ENCODE measurements at places on chromosomes 1 and 21. TPM values are rescaled to one million over a fixed set of nuclear protein-coding genes. Genes with fewer than 3 reads are reported as not detected.

- DNase-seq: no peak
Observed at GRCh38 chr1:155044365-155044764, 6.8 kb upstream of the ADAM15 start.

DNA sequence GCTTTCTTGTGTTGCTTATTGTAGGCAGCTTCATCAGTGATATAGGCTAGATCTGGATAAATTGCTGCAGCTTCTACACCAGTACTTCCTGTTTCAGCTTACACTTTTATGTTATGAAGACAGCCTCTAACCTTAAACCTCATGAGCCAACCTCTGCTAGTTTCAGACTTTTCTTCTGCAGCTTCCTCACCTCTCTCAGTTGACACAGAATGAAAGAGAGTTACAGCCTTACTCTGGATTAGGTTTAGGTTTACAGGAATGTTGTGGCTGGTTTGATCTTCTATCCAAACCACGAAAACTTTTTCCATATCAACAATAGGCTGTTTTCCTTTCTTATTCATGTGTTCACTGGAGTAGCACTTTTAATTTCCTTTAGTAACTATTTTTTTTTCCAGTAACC, 76.9 kb upstream of the RNPC3 start:
- DNase-seq: no peak

Gene SPRR2F
- total RNA-seq: not detected

Gene ESRRG
- total RNA-seq: 0.29 TPM

GRCh38 chr1:47189844-47190508, at the start of gene PDZK1IP1:
Gene PDZK1IP1, minus strand, starts transcription at chr1:47190036. Its CDS starts 104 bp downstream, at chr1:47189932.
- peak; percentile 72 for DNase-seq

Gene OR2T2
- total RNA-seq: 0.21 TPM

GRCh38 chr1:221683681-221684080, 58.2 kb downstream of the DUSP10 start:
- no peak for DNase-seq

Gene PLEKHA6
- 7.4 TPM for total RNA-seq

- no peak for DNase-seq
Observed at GRCh38 chr1:67060811-67061218, 6.9 kb upstream of the SLC35D1 start.

DNA sequence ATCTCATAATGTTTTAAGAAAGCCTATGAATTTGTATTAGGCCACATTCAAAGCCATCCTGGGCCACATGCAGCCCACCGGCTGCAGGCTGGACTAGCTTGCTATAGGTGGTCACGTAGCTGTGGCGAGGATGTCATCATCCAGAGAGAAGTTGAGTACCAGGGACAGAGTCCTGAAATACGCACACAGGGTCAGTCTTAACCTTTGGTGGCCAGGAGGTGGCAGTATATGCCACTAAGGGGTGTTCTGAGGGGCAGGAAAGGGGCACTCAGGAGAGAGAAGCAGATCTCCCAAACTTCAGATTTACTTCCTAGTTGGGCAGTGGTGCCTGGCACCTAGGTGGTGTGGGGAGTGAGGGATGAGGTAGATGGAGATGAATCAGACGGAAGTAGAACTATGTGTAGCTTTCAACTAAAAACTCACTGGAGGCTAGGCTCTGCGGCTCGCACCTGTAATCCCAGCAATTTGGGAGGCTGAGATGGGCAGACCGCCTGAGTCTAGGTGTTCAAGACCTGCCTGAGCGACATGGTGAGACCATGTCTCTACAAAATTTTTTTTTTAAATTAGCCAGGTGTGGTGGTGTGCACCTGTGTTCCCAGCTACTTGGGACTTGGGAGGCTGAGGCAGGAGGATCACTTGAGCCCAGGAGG, 16.3 kb upstream of the CDK18 start:
- DNase-seq: peak; percentile 53

- DNase-seq: no peak
Observed at GRCh38 chr1:160471253-160471652, 51.8 kb downstream of the SLAMF6 start.

DNA sequence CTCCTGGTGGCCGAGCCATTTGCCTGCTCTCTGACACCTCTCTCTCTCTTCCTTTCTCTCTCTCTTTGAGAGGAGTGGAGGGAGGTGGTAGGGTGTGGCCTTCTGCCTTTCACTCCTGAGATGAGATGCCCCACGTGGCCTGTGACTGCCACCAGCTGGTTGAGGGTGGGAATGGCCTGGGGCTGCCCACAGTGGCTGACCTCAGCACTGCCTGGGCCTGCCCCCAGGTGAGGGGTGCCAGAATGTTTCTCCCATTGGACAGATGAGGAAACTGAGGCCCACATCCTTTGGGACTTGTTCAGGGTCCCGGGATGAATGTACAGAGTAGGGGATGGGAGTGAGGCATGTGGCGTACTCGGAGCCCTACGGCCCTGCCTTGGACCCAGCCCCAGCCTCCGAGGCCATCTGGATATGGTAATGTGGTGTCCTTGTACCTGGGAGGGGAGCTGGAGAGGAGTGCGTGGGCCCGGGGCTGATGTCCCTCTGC, 12.7 kb upstream of the C1orf167 start:
- no peak for DNase-seq

DNA sequence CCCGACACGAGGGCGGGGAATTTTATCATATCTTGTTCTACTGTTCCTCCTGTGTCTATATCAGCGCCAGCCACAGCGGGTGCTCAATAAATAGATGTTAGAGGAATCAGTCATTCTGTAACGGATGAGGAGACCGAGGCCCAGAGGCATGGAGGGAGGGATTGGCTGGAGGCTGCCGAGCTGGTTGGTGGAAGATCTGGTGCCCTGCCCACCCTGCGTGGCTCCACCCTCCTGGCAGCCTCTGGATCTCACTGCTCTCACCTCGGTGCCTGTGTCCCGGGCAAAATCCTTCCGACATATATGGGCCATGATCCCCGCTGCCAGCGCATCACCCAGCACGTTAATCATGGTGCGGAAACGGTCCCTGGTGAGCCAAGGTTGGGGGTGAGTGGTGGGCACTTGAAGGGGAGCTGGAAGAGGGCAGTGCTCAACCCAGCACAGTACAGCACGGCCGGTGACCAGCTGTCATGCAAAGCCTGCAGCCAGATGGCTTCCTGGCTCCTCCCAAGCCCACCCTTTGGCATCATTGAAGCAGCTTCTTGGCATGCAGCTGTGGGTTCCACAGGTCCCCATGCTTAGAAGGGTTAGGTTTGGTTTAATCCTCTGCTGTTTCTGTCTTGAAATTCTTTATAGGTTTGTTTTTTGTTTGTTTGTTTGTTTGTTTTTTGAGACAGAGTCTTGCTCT, 26.7 kb downstream of the PODN start:
- no peak for DNase-seq

Gene PDE9A
- 0.59 TPM for total RNA-seq

- DNase-seq: no peak
Observed at GRCh38 chr1:223144431-223144830, 1.4 kb upstream of the TLR5 start.

DNA sequence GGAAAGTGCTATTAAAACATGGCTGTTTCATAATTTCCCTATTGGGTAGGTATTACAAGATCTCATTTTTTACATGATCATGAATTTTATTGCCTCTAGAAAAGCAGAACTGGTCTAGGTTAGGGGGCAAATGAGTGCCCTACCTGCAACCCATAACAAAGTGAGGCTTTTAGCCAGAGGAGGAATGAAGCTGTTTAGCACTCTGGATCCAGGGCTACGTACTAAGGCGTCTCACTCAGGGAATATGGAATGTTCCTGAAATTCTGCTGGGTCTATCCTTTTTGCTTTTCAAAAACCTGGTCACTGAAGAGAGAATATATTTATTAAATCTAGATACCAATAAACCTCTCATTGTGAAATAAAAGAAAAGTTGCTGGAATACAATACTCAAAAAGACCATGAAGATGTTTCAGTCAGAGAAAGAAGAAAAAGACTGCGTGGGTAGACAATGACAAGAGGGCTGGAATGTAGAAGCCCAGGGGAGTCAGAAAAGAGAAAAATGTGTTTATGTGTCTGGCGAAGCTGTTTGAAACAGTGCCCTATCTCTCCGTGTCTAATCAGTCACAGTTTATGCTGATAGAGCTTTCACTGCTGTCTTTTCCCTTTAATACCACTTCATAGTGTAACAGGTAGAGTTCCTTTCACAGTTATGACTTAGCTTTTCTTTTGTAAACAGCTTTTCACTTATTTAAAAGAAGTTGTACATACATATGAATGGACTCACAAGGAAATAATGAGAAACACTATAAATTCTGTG, 25.0 kb upstream of the SYDE2 start:
- DNase-seq: no peak

Gene USH2A
- 0.14 TPM for total RNA-seq

DNA sequence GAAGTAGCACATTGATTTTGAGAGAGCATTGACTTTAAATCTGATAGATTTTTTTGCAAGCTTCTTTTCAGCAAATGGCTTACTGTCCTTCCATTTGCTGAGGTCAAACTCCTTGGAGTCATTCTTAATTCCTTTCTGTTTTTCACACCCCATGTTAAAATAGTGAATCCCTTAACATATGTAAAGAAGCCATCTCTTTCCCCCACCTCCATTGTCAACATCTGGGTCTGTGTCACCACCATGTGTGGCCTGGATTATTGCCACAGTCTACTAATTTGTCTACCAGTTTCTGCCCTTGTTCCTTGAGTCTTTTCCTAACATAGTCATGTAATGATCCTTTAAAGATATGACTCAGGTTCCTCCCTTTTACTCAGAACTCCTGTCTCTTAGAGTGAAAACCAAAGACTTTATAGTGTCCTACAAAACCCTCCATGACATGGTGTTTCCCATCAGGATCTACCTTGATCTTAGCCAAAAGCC, 104.7 kb downstream of the ST6GALNAC3 start:
- DNase-seq: no peak

- no peak for DNase-seq
Observed at GRCh38 chr1:74502432-74502831, 10.0 kb downstream of the LRRC53 start.

Gene DNAJC28
- not detected for total RNA-seq

Gene RPE65
- total RNA-seq: not detected

- no peak for DNase-seq
Observed at GRCh38 chr1:203743091-203743571, 21.9 kb upstream of the LAX1 start.

Gene KLF17
- 1.9 TPM for total RNA-seq

- DNase-seq: no peak
Observed at GRCh38 chr1:172176206-172176605, 244.3 kb upstream of the C1orf105 start.

Gene SLAMF8
- total RNA-seq: not detected

GRCh38 chr1:115194506-115194905, 105.2 kb upstream of the TSPAN2 start:
- no peak for DNase-seq

DNA sequence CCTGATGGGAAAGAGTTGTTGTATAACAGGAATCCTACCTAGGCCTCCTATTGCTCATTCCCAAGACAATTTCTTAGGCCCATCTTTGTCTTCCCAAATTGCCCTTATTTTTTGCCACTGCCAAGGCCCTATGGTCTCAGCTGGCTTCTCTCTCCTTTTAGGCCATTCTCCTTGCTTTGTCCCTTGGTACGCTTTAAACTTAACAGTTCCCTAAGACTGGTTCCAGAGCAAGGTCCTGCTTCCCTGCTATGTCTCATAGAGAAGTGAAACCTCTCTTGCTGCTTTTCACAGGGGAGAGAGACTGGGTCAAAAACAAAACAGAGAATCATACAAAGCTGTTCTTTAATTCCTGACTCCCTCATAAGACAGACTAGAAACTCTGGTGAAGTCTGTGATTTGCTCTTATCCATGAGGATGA, 77.1 kb downstream of the XCL2 start:
- no peak for DNase-seq

Gene PTGER3
- total RNA-seq: 106 TPM

DNA sequence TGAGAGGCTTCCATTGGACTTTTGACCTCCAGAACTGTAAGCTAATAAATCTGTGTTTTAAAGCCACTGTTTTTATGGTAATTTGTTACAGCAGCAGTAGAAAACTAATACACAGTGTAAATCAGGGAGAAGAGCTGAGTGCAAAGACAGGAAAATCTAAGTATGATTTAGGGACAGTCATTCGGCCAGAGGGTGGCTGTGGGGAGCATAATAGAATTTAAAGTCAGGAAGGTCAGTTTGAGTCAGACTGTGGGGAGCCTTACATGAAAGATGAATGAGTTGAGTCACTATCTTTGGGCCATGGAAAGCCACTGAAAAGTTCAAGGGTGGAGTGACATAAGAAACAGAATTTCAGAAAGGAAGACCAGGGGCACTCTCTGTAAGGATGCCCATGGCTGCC, 52.4 kb upstream of the SSX2IP start:
- no peak for DNase-seq

- DNase-seq: no peak
Observed at GRCh38 chr1:192905049-192905448, 96.2 kb downstream of the RGS2 start.

GRCh38 chr1:201848230-201848629, 19.3 kb downstream of the IPO9 start:
- no peak for DNase-seq

DNA sequence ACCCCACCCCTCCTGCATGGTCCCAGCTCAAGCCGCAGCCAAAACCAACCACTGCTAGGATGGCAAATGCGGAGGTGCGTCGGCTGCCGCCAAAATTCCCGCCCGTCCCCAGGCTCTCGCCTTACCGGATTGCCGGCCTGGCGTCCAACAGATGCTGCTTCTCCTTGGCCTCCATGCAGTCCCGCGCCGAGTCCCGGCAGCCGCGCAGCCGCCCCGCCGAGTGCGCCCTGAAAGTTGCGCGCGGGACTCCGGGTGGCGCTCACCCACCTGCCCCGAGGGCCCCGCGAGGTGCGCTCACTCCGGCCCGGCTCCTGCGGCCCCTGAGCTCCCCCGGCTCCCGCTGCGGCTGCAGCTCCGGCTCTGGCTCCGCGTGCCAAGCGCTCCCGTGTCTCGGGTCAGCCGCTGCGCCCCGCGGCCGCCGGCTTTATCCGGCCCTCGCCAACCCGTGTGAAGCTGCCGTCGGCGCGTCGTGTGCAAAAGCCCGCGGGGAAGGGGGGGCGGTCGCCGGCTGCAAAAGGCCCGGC, at the start of gene SLC30A2:
SLC30A2 (minus strand) TSS at position 397 of the 524 bp plus-strand sequence; CDS start at position 175, 222 bp downstream.
- DNase-seq: no peak

Gene TNFSF4
- total RNA-seq: 1.1 TPM

DNA sequence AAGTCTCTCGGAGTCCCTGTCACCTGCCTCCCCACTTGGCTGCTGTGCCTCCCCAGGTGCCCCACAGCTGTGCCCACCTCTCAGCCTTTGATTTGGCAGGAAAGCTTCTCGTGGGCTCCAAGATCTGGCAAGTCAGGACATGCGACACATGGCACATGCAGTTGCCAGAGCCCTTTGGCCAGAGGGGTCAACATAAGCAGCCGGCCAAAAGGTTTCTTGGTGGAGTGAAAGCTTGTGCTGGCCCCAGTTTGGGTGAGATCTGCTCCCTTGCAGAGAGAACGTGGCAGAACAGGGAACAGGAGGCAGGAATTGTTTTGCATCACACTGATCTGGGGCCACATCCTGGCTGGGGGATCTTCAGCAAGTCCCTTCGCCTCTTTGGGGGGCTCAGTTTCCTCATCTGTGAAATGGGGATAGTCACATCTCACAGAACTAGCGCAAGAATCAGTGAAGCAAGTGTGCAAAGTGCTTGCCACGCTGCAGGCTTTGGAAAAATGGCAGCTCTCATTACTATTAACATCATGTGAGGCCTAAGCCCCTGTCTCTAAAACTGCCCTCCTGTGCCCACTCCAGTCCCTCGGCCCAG, 232.6 kb downstream of the TRABD2B start:
- no peak for DNase-seq

Gene RNU1-1
- total RNA-seq: 2,125 TPM

Gene LRRC7
- total RNA-seq: 12.0 TPM

Gene CDCA8
- 0.18 TPM for total RNA-seq

GRCh38 chr1:110106013-110106941, 6.0 kb upstream of the UBL4B start:
- peak; percentile 62 for DNase-seq
